Right kidney (tissue), 9 donors: ENCODE measurements at places on chromosomes 16 and 17.

DNA sequence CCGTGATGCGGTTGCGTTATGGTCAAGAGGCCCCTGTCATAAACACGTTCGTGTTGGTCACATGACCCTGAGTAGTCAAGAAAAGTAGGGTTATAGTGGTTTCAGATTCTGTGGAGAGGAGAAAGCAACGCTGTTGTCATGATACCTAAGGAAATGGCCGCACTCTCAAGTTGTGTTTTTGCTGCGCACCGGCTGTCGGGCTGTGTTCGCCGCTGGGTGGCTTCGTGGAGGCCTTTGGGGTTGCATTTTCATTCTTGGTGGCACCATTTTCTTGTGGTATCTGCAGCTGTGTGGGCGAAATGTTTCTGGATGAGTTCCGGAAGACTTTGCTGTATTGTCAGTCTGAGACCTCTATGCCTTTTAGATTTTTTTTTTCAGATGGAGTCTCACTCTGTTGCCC lies 35.0 kb downstream of the DEF8 start:
- DNase-seq = no peak

GRCh38 chr17:79388556-79389295 lies 222.1 kb downstream of the RBFOX3 start:
- DNase-seq = peak; percentile 49

DNA sequence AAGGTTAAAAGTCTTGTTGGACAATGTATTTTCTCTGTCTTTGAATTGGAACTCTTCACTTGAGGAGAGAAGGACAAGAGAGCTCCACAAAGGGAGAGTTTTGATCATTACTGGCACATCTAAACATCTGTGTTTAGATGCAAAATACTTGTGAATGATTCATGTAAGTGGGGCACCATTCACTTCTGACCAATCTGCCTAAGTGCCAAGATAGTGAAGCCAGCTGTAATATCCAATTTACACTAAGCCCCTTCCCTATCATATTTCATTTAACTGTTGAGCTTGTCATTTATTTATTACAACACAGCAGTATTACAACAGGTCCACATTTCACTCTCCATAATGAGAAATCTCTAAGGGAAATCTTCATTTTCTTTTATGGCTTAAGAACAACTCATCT lies 832.3 kb upstream of the GOT2 start:
- DNase-seq = no peak

- DNase-seq = peak; percentile 13
These were observed 7.7 kb downstream of the FOXL1 start for GRCh38 chr16:86585821-86586611.

- DNase-seq = no peak
These were observed 159.4 kb upstream of the HS3ST3A1 start for GRCh38 chr17:13761038-13761603.

DNA sequence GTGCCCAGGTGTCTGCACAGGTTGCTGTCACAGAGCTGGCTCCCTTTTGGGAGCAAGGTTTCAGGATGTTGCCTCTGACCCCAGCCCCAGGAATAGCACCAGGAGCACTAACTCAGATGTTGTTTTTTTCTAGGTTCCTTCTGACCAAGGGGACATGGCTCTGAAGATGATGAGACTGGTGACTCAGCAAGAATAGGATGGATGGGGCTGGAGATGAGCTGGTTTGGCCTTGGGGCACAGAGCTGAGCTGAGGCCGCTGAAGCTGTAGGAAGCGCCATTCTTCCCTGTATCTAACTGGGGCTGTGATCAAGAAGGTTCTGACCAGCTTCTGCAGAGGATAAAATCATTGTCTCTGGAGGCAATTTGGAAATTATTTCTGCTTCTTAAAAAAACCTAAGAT lies 28.1 kb downstream of the SCPEP1 start:
- no peak for DNase-seq

DNA sequence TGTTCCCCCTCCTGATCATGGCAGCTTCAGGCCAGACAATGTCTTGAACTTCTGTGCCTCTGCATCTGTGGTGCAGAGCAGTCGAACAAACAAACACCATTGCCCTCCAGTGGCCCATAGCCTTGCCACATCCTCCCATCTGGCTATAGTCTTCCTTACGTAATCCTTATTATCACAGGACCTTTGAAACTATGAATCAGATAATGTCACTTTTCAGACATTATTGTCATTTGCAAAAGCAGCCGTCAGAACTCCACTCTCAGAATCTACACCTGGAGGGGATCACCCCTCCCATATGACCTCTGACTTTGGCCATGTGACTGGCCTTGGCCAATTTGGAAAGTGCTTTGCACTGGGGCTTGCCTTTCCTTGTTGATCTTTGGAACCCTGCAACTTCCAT lies 387.3 kb downstream of the MAF start:
- DNase-seq = no peak

- no peak for DNase-seq
These were observed 4.5 kb downstream of the ABCA8 start for GRCh38 chr17:68950725-68951124.

DNA sequence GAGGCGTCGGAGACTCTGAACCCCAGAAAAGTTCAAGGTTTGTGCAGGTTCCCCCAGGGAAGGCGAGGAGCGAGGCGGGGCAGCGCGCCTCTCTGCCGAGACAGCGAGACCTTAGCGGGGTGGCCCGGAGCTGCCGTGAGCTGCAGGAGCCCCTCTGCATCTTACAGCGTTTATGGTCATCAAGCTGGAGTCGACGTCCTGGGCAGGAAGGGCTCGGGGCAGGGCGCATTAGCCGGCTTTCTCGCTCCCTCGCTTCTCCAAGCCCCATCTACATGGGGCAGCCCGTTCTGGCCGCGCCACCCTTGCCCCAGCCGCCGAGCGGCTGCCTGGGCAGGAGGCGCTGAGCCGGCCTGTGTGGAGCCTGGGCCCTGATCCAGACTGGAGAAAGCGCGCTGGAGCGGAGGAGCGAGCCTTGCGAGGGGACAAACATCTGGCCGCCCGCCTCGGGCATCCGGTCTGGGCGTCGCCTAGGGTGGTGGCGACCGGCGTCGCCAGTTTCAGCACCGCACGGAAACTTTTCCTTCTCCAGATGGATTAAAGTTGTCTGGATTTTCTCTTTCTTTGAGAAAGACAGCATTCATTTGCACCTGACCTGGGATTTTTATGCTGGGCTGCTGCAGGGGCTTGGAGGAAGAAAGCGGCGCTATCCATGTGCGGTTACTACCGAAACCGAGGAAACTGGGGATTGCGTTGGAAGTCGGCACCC lies 750 bp downstream of the TMEM132E start:
- peak; percentile 76 for DNase-seq

DNA sequence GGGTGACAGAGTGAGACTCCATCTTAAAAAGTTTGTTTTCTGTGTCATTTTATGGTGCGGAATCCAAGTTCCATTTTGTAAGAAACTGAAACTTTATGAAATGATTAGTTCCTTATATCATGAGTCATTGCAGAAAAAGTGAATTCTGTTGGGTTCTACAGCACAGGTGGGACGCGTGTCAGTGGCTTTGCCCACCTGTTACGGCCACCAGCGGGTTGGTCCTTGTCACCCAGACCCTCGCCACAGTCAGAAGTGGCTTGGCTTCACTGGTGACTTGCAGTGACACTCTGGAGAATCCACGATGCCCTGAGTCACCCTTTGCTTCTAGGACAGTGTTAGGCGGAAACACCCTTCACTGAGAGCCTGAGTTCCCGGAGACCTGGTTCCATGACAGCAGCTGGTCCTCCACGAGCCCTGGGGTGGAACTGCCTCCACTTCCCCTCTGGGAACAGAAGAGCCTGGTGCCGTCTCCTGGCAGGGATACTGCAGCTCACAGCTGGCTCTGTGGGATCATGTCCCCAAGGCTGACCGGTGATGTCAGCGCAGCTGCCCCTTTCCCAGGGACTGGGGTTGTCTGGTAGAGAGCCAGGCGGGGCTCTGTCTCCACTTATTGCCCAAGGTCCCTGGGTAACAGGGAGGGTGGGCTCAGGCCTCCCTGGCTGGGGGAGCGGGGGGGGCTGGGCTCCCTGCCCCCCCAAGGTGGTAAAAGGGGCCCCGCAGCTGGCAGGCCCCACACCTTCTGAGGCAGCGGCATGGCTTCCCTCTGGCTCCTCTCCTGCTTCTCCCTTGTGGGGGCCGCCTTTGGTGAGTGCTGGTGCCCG lies at the start of gene CTRB1:
TSS of gene CTRB1 (plus strand) at position 733 of the 821 bp plus-strand sequence. CDS start at position 753, 20 bp downstream.
- DNase-seq = no peak

- DNase-seq = peak; percentile 47
These were observed 653 bp downstream of the FANCA start for GRCh38 chr16:89815639-89816348.

- DNase-seq = no peak
These were observed 52.6 kb downstream of the RNF213 start for GRCh38 chr17:80313160-80313829.

- DNase-seq = no peak
These were observed 25.3 kb upstream of the C16orf95 start for GRCh38 chr16:87342504-87342903.

DNA sequence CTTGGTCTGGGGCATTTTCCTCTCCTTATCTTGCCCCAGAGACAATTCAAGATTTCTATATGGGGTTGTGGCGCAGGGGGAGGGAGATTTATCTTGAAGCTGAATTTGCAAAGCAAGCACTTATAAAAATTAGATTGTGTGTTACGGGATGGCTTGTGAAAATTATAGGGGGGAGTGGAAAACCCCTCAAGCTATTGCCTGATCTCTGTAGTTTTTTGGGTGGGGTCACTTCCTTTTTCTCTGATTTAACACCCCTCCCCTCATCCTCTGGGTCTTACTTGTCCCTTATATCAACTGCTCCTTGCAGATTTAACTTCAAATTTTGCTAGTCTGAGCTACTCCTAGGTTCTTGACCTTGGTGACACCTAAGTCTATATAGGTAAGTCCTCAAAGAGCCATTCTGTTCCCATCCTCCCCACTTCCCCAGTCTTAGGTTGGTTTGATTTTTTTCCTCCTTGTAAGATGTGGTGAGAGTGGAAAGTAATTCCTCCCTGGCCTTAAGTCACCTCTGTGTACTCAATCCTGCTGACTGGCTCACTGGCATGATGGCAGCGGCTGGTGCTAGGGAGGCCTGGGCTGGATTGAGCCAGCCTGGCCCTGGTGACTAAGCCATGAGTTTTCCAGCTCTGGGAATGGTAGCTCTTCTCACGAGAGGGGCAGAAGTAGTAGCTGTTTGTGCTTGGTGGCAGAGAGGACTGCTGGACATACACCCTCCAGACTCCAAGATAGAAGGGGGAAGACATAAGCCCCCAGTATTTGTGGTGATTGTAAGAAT lies 2.3 kb downstream of the ARL4D start:
- DNase-seq = no peak

DNA sequence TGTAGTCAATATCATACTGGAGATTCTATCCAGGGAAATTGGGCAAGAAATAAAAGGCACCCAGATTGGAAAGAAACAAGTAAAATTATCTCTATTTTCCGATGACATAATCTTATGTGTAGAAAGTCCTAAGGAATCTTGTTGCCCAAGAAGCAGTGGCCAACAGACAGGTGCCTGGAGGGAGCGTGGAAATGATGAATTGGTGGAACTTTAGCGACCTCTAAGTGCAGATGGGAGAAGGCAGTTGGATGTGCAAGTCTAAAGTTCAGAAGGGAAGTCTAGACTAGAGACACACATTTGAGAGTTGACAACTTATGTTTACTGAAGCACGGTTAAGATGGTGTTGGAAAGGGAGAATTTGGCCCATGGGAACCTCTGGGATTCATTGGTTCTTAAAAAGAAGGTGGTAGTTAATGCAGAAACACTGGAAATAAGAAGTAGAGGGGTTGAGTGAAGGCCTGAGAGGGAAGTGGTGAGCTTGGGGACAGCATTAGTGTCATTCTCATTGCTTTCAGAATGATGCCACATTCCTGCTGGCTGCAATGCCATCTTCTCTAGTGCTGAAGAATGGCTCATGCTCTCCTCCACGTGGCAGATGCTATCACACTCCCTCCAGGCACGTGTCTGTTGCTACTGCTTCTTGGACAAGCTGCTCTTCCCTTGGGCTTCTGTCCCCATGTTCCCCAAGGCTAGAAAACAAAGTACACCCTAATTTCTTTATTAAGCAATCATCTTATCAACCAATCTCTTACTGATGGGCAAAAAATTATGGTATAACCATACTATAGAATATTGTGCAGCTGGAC lies 24.0 kb downstream of the TAT start:
- no peak for DNase-seq

GRCh38 chr16:49349446-49350168 lies 24.0 kb upstream of the C16orf78 start:
- no peak for DNase-seq

GRCh38 chr17:37576281-37576680 lies 32.9 kb downstream of the SYNRG start:
- DNase-seq = no peak

- no peak for DNase-seq
These were observed 8.2 kb downstream of the FAM117A start for GRCh38 chr17:49755663-49756283.

DNA sequence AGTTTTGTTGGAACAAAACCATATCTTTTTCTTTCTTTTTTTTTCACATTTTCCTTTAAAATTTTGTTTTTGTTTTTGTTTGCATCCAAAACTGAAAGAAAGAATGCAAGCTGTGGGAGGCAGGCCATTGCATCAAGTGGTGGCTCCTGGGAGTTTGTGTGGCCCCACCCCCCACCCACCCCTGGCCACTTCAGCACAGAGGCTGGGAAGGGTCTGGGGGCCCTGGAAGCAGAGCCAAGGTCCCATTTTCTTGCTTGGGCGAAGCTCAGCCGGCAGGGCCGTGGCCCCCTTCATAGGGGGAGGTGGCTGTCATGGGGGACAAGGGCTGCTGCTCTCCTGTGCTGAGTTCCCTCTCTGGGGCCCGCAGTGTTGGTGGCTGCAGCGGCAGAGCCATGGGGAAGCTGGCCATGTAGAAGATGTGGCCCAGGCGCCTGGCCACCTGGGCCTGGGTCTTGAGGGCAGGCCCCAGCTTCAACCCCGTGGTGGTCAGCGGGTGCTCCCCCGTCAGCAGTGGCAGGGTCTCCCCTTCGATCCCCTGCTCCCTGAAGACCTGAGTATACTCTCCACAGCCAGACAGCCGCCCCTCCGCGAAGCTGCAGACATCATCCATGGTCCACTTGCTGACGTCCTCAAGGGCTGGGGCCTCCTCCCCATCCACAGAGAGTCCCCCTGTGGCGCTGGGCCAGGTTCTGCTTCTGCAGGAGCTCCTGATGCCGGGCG lies 19.8 kb downstream of the PAFAH1B1 start:
- DNase-seq = no peak

GRCh38 chr16:8251298-8251697 lies 339.0 kb downstream of the TMEM114 start:
- no peak for DNase-seq

GRCh38 chr16:71995038-71995437 lies 5.2 kb downstream of the PKD1L3 start:
- no peak for DNase-seq

DNA sequence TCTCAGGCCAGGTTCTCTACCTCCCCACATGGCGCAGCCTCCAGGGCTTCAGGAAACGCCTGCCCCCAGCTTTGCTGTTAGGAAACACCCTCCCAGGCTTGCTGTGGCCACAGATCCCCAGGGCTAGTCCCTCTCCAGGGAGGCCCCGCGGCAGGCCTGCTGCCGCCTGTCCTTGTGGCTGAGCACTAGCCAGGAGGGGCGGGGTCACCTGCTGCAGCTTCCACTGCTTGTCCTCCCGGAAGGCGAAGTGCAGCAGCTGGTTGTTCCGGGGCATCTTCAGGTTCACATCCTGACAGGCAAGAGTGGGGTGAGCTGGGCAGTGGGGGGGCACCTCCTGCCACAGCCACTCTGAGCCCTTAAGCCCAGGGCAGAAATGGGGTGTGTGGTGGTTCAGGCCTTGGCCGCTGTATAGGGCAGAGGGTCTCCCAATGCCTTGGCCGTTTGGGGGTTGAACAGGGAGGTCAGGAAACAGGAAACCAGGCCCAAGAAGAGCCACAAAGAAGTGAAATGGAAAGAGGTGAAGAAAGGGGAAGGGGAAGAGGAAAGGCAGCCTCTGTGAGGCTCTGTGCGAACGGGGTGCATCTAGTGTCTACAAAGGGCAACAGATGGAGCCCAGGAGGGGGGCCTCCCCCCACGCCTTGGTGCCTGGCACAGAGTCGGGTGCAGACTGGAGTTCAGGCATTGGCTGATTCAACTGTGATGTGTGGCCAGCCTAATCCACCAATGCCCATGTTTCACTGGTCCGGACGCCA lies 2.0 kb downstream of the ROGDI start:
- DNase-seq = no peak
